Tongue (tissue), 3 donors: ENCODE measurements at places on chromosomes 7 and 10. TPM values are rescaled to one million over a fixed set of nuclear protein-coding genes. Genes with fewer than 3 reads are reported as not detected.

The SGPL1 gene
- total RNA-seq: 45.1 TPM

The IFIT3 gene
- 11.0 TPM for total RNA-seq

The IFIT1B gene
- 0.92 TPM for total RNA-seq

The PLXDC2 gene
- total RNA-seq: 54.1 TPM

The CALML3 gene
- 9.4 TPM for total RNA-seq

The CLRN3 gene
- total RNA-seq: not detected

The NUTM2E gene
- total RNA-seq: 0.41 TPM

The STAM gene
- 23.7 TPM for total RNA-seq

The TRIL gene
- total RNA-seq: 23.9 TPM

The OPN4 gene
- total RNA-seq: not detected

The IKZF5 gene
- total RNA-seq: 10.6 TPM

The PSD gene
- 6.2 TPM for total RNA-seq

The CTAGE15 gene
- total RNA-seq: 3.0 TPM

The SPDYE2B gene
- total RNA-seq: not detected

The ANK3 gene
- total RNA-seq: 148 TPM

The TLL2 gene
- 6.5 TPM for total RNA-seq

The GIMAP4 gene
- total RNA-seq: 42.2 TPM

The RHBDD2 gene
- total RNA-seq: 8.5 TPM

The SRRT gene
- total RNA-seq: 54.8 TPM

The SHTN1 gene
- total RNA-seq: 6.4 TPM

The COBL gene
- 87.7 TPM for total RNA-seq

The ADAMTS14 gene
- 12.6 TPM for total RNA-seq

The ZNF488 gene
- total RNA-seq: 1.4 TPM

The PNLIPRP3 gene
- total RNA-seq: not detected

The CCDC7 gene
- 129 TPM for total RNA-seq

The CLDN3 gene
- total RNA-seq: 9.9 TPM

The FGL2 gene
- total RNA-seq: 110 TPM

The HNRNPH3 gene
- total RNA-seq: 67.5 TPM

The ITPRID1 gene
- 0.92 TPM for total RNA-seq

The ANKRD2 gene
- 29.7 TPM for total RNA-seq

The CYP2C19 gene
- 2.1 TPM for total RNA-seq

The HTR7 gene
- total RNA-seq: 0.41 TPM

The PLA2G12B gene
- total RNA-seq: 0.31 TPM

The CAMK2B gene
- 26.7 TPM for total RNA-seq

The SLC16A9 gene
- total RNA-seq: 9.5 TPM

The ABCB4 gene
- total RNA-seq: 3.7 TPM

The EGR2 gene
- 1.6 TPM for total RNA-seq

The CFAP70 gene
- 1.8 TPM for total RNA-seq

The SORCS1 gene
- 17.8 TPM for total RNA-seq

The WNT2 gene
- total RNA-seq: 2.7 TPM

The WIPF3 gene
- total RNA-seq: 3.4 TPM

The MYL7 gene
- not detected for total RNA-seq

The PPP1R17 gene
- total RNA-seq: not detected

The BICC1 gene
- 32.5 TPM for total RNA-seq

The WDR86 gene
- total RNA-seq: 13.1 TPM
